Bronchial epithelial cell (primary cell): ENCODE measurements at places on chromosomes 4 and X.

- DNase-seq = no peak
Observed at GRCh38 chr4:153547520-153547919, 81.4 kb downstream of the TMEM131L start.

GRCh38 chr4:108833046-108833445, 70.2 kb upstream of the ETNPPL start:
- no peak for DNase-seq

GRCh38 chrX:25198891-25199290, 183.1 kb upstream of the ARX start:
- DNase-seq = no peak

GRCh38 chr4:71334465-71334882, 4.3 kb upstream of the SLC4A4 start:
- peak; percentile 74 for DNase-seq

GRCh38 chr4:10581022-10581421, 103.5 kb downstream of the CLNK start:
- peak; percentile 18 for DNase-seq

DNA sequence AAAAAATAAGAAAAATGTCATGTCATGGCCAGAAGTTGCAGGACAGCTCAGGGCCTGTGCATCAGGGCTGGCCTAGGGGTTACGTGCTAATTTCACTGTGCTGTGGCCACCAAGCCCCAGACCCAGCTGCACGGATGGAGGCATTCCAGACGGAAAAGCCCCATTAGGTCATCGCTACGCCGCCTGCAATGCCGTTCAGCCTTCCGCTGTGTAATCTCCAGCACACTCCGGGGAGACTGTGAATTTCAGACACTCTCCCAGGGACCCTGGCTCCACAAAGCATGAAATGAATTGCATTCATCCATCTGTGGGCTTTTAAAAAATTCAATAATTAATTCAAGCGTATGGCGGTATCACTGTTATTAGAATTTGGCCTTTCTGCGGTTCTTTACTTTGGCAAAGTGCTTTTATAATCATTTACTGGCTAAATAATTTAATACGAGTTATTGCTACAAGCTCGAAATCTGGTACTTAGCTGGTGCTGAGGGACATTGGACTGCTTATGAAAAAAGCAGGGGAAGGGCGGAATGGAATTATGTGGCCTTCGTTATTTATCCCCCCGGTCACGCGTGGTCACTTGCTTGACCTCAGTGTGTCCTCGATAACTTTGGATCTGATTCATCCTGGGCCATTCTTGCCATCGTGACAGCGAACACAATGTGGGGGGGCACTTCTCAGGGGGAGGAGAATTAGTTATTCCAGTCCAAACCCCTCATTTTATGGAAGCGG, 9.0 kb upstream of the NSG1 start:
- no peak for DNase-seq

GRCh38 chrX:9829308-9830267, 43.4 kb downstream of the SHROOM2 start:
- peak; percentile 93 for DNase-seq

DNA sequence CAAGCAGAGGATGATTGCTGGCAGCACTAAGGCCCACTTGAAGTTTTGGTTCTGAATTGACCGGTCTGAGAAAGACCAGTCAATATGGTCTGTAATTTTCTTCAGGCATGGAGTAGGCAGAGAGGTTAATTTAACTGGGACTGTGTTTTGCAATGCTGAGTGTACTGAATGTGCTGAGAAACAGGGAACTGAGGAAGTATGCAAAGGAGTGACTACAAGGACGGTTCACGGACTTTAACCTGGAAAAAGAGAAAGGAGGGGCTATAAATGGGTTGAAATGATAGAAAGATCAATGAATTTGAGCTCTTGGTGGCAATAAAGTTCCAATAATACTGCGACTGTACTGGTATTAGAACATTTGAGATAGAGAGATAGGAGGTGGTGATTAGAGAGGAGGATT, 84.5 kb downstream of the MAGEB17 start:
- DNase-seq = no peak

DNA sequence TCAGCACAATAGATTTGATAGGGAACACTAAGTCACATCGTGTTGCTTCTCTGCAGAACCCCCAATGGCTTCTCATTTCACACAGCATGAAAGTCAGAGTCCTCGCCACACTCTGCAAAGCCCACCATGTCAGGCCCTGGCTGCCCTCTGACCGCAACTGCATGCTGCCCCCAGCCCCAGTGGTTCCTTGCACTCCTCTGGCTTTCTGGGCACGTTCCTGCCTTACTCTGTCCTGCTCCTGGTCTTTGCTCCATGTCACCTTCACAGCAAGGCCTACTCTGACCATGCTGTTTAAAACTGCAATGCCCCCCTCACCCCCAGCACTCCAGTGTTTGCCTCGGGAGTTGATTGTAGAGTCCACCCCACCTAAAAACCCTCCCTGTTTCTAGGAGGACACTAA, 78.1 kb downstream of the EVC start:
- no peak for DNase-seq

DNA sequence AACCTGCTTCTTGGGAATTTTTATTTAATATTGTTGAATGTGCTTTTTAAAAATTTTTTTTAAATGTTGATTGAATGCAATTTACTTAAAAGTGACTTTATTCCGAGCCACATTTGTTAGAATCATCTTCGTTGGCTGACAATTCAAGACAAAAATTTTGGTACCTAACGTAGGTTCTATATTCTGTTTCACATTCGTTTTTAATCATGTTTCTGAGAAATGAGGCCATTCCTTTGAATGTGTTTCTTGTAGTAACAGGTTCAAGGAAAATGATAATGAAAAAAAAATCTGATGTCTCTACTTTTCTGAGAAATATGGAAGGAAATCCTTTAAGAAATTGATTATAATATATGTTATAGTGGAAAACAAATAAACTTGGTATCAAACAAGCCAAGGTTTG, 92.3 kb upstream of the DCLK2 start:
- no peak for DNase-seq

DNA sequence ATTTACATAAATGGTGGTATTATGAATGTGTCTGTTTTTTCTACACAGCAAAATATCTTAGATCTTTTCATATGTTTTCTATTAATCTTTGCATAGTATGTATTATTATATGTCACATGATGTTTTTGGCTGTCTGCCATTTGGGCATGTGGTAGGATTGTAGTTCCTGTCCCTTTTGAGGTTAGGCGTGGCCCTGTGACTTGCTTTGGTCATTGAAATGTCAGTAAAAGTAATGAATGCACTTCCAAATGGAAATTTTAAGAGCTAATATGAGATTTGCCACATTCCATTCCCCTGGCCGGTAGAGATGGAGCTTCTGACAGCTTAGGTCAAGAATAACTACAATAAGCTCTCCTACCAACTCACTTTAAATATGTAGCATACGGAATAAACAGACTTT, 45.1 kb downstream of the JADE3 start:
- DNase-seq = no peak

DNA sequence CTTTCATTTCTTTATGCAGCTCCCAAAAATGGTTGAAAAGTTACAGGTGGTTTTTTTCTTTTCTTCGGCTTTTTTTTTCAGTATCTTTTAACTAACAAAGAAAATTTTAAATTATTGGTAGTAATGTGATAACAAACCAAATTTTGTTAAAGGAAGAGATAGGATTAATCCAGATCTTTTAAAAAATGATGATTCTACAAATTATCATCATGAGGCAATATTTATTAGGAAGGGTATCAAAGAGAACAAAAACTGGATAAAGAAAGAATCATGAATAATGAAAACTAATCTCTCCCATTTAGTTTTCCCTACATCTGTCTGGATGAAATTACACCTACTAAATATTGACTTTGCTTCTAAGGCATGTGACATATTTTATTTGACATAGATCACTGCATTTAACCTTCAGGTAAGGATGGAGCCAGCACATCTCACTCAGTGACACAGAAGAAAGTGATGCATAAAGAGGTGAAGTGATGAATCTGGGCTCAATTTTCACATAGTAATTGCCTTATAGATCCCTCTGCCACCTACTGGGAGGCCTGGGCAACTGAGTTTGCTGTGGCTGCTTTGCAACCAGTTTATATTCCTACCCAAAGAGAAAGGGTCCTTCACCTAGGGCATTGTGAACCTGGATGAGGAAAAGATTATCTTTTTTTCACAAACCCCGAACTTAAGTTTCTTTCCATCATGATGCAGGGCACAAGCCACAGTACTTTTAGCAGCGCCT, 155.6 kb downstream of the HNRNPD start:
- DNase-seq = peak; percentile 22

GRCh38 chr4:62226082-62226481, 1026.0 kb downstream of the ADGRL3 start:
- no peak for DNase-seq

DNA sequence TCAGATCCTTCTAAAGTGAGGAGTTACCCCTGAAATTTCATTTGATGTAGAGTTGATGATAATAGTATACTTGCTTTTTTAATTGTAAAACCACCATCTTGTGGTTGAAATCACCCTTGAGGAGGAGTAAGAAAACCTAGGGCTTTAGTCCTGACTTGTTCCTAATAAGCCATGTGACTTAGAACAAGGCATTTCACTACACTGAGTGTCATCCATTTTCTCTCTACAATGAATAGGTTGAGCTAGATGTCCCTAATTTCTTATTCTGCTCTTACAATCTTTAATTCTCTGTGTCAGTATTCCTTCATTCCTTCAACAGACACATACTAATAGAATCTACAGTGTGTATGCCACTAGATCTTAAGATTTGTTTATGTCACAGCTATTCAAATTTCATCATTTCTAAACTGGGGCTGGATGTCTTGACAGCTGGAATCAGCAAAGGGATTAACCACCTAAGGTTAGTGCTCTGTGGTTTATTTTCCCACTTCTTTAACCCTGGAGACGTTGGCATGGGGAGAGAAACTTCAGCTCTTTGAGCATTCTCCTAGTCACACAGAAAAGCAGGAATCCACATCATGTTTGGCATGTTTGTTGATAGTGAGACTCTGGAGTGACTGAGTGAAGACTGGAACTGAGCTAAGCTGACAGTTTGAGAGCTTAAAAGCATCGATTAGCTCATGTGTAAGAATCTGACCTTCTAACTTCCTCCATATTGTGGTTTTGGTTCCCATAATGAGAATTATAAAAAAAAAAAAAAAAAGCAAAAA, 246.3 kb downstream of the NDST4 start:
- no peak for DNase-seq

GRCh38 chr4:125115941-125116340, 198.8 kb upstream of the FAT4 start:
- peak; percentile 76 for DNase-seq

DNA sequence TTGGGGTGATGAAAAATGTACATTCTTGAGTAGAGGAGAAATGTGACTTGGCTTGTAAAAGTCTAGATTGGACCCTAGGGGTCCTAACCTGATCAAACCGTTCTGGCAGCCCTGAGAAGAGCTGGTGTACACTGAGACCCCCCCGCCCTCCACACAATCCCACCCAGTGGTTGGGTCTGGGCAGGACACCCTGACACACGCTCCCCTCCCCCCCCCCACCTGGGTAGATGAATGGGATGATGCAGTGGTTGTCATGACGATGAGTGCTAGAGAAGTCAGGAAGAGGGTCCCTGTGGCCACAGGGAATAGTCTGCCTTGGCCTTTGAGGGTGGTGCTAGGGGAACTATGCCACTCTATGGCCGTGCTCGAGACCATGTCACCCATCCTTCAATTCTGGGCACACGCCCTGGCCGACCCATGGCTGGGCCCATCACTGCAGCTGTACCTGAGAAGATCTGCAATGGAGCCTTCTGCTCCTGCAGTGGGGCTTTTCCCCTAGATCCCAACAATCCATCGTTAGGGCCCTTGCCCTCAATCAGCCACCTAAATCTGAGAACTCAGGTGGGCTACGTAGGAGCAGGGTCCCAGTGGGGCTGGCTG, 4.4 kb downstream of the CDK16 start:
- DNase-seq = no peak

- no peak for DNase-seq
Observed at GRCh38 chrX:133538148-133538547, 122.9 kb upstream of the GPC4 start.

DNA sequence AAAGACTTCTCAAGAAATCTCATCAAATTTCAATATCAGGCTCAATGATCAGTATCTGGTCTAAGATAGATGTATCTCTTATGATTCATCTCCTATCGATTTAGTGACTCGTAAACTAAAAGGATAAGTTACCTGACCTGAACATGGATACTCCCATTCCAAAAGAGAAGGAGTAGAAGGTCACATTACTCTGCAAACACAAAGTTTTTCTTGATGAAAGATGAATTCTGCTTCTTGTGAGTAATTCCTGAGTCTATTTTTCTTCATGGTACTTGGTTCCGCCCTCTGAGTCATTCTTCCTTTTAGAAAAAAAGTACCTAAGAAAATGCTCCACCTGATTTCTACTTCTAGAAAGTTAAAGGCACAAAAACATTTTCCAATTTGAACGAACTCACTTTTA, 223.1 kb upstream of the SLIT2 start:
- peak; percentile 90 for DNase-seq

DNA sequence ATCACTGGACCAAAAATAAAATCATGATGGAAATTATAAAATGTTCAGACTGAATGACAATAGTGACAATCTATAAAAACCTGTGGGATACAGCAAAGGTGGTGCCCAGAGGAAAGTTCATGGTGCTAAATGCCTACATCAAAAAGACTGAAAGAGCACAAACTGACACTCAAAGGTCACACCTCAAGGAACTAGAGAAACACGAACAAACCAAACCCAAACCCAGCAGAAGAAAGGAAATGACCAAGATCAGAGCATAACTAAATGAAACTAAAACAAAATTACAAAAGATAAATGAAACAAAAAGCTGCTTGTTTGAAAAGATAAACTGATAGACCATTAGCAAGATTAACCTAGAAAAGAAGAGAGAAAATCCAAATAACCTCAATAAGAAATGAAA, 78.7 kb downstream of the ANAPC10 start:
- no peak for DNase-seq

DNA sequence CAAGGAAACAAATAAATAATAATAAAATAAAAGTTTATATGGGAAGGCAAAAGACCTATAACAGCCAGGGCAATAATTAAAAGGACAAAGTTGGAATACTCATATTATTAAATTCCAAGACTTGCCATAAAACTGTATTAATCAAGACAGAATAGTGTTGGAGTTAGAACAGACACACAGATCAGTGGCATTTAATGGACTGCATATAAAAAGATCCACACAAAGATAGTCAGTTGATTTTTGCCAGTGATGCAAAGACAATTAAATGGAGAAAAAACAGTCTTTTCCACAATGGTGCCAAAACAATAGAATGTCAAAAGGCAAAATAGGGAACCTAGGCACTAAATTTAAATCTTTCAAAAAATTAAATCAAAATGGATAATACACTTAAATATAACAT, 587.1 kb upstream of the GRIA3 start:
- no peak for DNase-seq
